Activated CD8-positive, alpha-beta memory T cell treated with anti-CD3 and anti-CD28 coated beads, Interleukin-2, amount 10 ng/mL, durations not matched to agents 7 days and 5 days (primary cell): ENCODE measurements at places on chromosomes 3 and 15. TPM values are rescaled to one million over a fixed set of nuclear protein-coding genes. Genes with fewer than 3 reads are reported as not detected.

Gene POLR2H
- 104 TPM for total RNA-seq

GRCh38 chr15:87896936-87897335, 359.6 kb downstream of the NTRK3 start:
- H3K4me3 ChIP-seq, result no peak overlapping the region
- H3K4me1 ChIP-seq, result no peaks in the 10 kb centered on the region
- no peaks in the 10 kb centered on the region for H3K36me3 ChIP-seq

DNA sequence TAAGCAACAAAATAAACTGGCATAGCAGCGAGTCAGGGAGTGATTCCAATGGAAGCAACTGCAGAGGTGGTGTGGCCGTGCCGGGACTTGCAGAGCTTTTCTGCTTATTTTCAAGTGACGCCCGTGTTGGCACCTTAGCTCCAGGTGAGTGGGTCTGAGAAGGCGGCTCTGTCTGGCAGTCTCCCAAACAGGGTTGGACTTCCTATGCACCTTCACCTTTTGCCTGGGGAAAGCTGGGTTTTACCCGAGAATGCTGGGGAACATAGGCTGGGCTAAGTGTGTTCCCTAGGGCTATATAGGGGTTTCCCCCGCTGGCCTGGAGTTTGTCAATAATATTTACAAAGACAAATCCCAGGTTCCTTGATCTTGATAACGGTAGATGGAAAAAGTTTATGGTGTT, 179.9 kb upstream of the TBL1XR1 start:
- peaks cover 3% of the 10 kb centered on the region for H3K4me1 ChIP-seq
- H3K27ac ChIP-seq, result no peak overlapping the region
- H3K4me3 ChIP-seq, result no peak overlapping the region
- peaks cover 5% of the 10 kb centered on the region for H3K36me3 ChIP-seq
- DNase-seq, result no peak
- no peaks in the 10 kb centered on the region for H3K27me3 ChIP-seq

DNA sequence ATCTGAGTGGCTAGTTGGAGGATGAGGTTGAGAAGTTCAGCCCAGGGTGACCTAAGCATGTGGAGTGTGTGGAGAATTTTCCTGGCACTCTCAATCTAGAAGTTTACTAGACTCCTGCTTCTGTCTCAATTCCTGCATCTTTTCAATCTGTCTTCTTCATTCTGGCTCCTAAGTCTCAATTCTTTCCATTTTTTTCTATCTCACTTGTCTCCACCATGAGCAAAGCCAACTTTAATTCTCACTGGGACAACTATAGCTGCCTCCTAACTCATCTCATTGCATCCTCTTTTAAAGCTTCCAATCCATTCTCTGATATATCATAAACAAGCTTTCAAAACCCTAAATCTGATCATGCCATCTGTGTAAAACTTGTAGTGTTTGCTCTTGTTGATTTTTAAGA, 569.3 kb downstream of the NAALADL2 start:
- no peaks in the 10 kb centered on the region for H3K27me3 ChIP-seq
- no peaks in the 10 kb centered on the region for H3K4me1 ChIP-seq
- H3K27ac ChIP-seq, result no peak overlapping the region
- DNase-seq, result no peak
- H3K4me3 ChIP-seq, result no peak overlapping the region

Gene FBLN2
- 0.35 TPM for total RNA-seq

Gene SKOR1
- 0.19 TPM for total RNA-seq

DNA sequence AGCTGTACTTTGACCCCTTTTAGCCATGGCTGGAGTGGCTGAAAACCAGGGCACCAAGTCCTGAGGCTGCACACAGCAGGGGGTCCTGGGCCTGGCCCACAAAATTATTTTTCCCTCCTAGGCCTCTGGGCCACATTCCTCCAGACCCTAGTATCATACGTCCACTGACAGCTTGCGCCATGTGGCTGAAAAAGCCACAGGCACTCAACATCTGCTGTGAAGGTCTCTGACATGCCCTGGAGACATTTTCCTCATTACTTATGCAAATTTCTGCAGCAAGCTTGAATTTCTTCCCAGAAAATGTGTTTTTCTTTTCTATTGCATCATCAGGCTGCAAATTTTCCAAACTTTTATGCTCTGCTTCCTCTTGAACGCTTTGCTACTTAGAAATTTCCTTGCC, 239.0 kb downstream of the SQOR start:
- peaks cover 3% of the 10 kb centered on the region for H3K27me3 ChIP-seq
- no peak for DNase-seq
- no peak overlapping the region for H3K27ac ChIP-seq

DNA sequence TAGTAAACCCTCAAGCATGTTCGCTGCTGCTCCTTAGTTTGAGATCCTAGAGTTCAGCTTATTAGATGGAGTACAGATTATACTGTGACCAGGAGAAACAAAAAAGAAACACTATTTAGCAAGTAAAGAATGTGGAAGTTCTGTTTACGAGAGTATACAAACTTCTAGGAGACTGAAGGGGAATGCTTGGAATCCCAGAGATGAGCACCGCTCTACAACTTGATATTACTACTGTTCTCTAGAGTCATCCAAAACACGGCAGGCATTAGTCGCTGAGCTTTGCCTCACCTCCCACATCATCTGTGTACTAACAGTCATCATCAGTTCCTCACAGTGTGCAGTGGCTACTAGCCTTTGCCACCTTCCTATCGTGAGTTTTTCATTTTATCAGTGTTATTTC, 121.4 kb upstream of the CHRM5 start:
- H3K27me3 ChIP-seq, result no peaks in the 10 kb centered on the region
- no peak for DNase-seq
- H3K4me1 ChIP-seq, result no peaks in the 10 kb centered on the region

DNA sequence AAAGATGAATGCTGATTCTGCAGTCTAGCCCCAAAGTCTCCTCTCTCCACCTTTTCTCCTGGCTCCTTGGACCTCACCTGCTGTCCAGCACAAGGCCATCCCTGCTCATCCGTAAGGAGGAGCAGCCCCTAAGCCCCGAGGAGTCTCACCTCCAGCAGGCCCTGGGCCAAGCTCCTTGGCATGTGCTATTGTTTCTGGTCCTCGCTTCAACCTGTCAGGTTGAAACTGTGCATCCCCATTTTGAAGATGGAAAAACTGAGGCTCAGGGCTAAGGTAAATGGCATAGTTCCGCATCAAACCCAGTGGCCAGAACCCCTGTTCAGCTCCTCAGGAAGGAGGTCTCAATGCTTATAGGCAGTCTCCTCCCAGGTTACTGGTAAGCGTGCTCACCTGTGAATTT, 26.1 kb downstream of the CHDH start:
- H3K27me3 ChIP-seq, result peaks cover 3% of the 10 kb centered on the region
- H3K4me1 ChIP-seq, result no peaks in the 10 kb centered on the region
- no peak overlapping the region for H3K4me3 ChIP-seq
- DNase-seq, result no peak

- H3K27ac ChIP-seq, result no peak overlapping the region
- no peaks in the 10 kb centered on the region for H3K36me3 ChIP-seq
- H3K4me3 ChIP-seq, result no peak overlapping the region
- no peaks in the 10 kb centered on the region for H3K4me1 ChIP-seq
- no peak for DNase-seq
- H3K27me3 ChIP-seq, result no peaks in the 10 kb centered on the region
Measured at GRCh38 chr3:36596419-36596818, 167.9 kb downstream of the DCLK3 start.

DNA sequence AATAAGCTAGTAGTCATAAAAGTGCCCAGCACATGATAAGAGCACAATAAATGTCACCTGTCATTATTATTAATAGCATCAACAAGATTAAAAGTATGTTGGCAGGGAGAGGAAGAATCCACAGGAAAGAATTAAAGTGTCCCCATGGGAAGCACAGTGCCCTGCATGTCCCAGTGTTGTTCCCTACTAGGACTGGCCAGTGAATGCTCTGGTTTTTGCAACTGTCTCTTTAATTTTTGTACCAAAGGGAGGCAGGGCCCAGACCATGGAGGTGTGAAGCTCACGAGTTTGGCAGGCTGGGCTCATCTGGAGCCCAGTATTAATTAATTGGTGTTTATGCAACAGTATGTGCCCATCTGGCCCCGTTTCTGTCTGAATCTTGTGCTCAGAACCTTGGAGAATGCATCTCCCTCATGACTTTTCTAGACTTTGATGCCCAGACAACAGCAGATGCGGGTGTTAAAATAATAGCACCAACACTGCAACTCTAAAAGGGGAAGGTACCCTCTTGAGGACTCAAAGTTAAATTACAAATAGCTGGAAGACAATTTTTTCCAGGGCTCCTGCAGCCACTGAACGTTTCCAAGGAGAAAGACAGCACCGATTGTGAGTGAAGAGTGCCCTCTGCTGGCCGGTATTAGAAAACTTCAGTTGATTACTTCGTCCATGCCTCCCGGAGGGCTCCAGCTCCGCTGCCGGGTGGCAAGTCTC, 71.9 kb upstream of the SPATA12 start:
- peak; percentile 74 for DNase-seq
- H3K4me1 ChIP-seq, result peaks cover 25% of the 10 kb centered on the region
- no peak overlapping the region for H3K4me3 ChIP-seq
- no peak overlapping the region for H3K27ac ChIP-seq
- no peaks in the 10 kb centered on the region for H3K36me3 ChIP-seq
